ENCODE measurements at places on chromosomes 2 and 18. TPM values are rescaled to one million over a fixed set of nuclear protein-coding genes. Genes with fewer than 3 reads are reported as not detected.

- H3K4me1 ChIP-seq = no peaks in the 10 kb centered on the region
- H3K4me3 ChIP-seq = no peak overlapping the region
- no peak overlapping the region for H3K27ac ChIP-seq
- no peak for DNase-seq
- no peaks in the 10 kb centered on the region for H3K27me3 ChIP-seq
- peaks cover 9% of the 10 kb centered on the region for H3K36me3 ChIP-seq
Measured at GRCh38 chr2:56666777-56667176, 483.0 kb downstream of the CCDC85A start.

Gene CPO
- not detected for total RNA-seq

GRCh38 chr18:75070625-75071483, 138.1 kb downstream of the PTGR3 start:
- H3K27me3 ChIP-seq = peaks cover 9% of the 10 kb centered on the region
- no peak overlapping the region for H3K4me3 ChIP-seq
- H3K36me3 ChIP-seq = no peaks in the 10 kb centered on the region
- peaks cover 2% of the 10 kb centered on the region for H3K4me1 ChIP-seq
- H3K27ac ChIP-seq = no peak overlapping the region
- DNase-seq = no peak

Gene MC4R
- total RNA-seq = not detected

All from glutamatergic neuron (in vitro differentiated cells).